NCI-H1417 treated with DMSO at 0.1 percent for 48 hours (cell line): ENCODE measurements at places on chromosomes 16 and 17.

DNA sequence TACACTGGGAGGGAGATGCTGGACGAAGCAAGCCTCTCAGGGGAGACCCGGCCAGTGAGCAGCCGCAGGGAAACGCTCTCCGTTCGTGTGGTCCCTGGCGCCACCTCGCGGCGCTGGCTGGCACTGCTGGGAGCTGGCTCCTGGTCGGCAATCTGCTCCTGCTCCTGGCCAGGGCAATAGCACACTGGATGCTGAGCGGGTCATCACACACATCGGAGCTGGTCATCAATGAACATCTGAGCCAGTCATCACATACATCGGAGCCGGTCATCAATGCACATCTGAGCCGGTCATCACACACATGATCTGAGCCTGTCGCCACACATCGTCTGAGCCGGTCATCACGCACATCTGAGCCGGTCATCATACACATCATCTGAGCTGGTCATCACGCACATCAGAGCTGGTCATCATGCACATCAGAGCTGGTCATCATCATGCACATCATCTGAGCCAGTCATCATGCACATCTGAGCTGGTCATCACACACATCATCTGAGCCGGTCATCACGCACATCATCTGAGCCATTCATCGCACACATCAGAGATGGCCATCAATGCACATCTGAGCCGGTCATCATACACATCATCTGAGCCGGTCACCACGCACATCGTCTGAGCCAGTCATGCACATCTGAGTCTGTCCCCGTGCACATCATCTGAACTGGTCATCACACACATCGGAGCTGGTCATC is 217.3 kb downstream of the RBFOX3 start:
- DNase-seq, result no peak

GRCh38 chr17:4215882-4216570 is 47.8 kb downstream of the ANKFY1 start:
- DNase-seq, result no peak

DNA sequence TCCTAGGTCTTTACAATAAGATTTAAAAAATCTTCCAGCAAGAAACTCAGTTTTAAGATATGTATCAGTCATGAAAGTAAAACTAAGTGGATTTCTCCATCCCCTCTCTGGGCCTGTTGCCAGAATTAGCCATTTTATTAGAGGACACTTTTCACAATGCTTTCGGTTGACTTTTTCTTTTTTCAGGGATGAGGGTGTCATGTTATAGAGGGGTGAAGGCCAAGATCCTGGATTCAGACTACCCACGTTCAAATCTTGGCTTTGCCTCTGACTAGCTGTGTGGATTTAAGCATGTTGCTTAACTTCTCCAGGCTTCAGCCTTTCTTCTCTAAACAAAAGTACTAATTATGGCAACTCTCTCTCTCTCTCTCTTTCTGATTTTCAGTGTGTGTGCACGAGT is 111.7 kb upstream of the COX10 start:
- no peak for DNase-seq

DNA sequence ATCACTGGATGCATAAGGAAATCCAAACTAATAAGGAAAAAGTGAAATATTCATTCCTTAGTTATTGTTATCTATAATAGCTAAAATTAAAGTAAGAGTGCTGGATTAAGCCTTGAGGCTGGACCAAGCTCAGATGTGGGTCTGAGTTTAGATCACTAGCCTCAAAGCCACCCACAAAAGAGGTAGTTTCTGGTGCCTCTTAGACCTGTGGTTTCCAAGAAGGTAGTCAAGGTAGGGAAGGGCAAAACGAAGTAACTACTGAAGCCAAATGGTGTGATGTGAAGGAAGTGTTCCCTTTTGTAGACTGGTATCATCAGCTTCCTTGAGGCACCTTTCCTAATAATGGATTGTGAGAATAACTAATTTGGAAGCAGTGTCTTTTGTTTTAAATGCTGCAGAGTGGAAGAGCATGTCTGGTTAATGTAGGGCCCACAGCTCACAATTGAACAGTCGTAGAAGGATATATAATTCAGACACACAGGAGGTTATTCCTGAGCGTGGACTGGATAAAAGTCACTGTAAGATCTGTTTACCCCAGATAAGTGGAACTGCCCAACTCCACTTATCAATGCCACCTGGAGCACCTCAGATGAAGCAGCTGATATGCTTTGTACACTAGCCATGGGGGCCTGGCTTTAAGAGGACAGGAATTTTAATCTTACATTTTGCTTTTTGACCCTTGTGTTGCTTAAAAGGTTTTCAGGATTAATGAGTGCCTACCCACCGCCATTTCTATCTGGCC is 31.7 kb upstream of the LCMT1 start:
- DNase-seq, result no peak

DNA sequence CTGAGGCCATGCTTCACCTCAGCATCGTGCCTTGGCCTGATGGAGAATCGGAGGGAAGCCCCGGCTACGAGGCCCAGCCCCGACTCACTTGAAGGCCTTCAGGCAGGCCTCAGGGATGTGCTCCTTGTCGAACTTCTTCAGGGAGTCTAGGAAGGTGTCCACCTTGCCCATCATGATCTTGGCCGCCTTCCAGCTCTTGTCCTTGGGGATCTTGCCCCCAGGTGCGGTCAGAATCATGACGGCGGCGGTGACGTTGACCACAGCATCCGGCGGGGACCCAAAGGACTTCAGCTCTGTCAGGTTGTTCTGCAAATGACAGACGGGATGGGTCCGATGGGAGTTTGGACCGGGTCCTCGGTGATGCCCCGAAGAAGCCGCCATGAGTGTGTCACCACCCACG is 81.2 kb downstream of the PGS1 start:
- no peak for DNase-seq

- no peak for DNase-seq
These were observed 82.6 kb downstream of the CDK5R1 start for GRCh38 chr17:32569171-32570080.

GRCh38 chr16:72925631-72925979 is 122.3 kb downstream of the ZFHX3 start:
- no peak for DNase-seq

DNA sequence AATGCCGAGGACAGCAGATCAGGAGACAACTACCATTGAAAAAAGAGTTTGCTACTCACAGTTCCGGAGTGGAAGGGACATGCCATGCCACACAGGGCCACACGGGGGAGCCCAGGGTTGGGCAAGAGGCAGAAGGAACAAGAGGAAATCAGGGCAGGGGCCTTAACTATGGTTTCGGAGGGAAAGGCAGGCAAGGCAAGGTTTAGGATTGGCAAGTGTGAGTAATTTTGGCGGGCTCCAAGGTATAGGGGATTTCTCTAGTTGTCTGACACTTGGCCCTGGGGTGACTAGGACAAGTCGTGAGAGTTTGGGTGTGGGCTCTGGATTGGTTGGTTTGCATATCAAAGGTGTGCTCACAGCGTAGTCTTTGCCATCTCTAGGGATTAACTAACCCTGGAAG is 27.0 kb upstream of the NTN1 start:
- no peak for DNase-seq

- no peak for DNase-seq
These were observed 18.2 kb downstream of the C16orf95 start for GRCh38 chr16:87298857-87299465.

DNA sequence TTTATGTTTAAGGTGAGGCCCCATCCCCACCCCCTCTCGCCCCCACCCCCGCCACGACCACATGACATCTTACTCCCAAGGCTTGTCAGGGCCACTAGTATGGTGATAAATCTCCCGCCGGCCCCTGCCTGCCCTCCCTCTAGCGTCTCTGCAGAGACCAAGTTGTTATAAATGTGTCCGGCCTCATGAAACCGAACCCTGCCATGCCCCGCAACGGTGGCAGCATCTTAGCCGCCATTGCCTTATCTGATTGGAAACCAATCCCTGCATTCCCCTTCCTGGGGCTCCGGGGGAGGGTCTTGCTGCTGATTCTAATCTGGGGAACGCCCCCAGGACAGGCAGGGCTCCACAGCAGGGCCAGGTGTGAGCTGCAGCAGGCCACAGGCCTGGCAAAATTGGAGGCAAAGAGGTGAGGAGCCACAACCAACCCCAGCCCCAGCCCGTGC is 352.4 kb downstream of the C16orf95 start:
- DNase-seq, result no peak

- no peak for DNase-seq
These were observed 17.7 kb upstream of the CORO6 start for GRCh38 chr17:29640413-29640812.

- no peak for DNase-seq
These were observed 8.7 kb downstream of the FAM234A start for GRCh38 chr16:243348-243747.
